Renal pelvis (tissue), 12 donors: ENCODE measurements at places on chromosomes 6 and 20. TPM values are rescaled to one million over a fixed set of nuclear protein-coding genes. Genes with fewer than 3 reads are reported as not detected.
A peak's percentile ranks its signal among the peaks of the same experiment; 100 is the strongest.

DNA sequence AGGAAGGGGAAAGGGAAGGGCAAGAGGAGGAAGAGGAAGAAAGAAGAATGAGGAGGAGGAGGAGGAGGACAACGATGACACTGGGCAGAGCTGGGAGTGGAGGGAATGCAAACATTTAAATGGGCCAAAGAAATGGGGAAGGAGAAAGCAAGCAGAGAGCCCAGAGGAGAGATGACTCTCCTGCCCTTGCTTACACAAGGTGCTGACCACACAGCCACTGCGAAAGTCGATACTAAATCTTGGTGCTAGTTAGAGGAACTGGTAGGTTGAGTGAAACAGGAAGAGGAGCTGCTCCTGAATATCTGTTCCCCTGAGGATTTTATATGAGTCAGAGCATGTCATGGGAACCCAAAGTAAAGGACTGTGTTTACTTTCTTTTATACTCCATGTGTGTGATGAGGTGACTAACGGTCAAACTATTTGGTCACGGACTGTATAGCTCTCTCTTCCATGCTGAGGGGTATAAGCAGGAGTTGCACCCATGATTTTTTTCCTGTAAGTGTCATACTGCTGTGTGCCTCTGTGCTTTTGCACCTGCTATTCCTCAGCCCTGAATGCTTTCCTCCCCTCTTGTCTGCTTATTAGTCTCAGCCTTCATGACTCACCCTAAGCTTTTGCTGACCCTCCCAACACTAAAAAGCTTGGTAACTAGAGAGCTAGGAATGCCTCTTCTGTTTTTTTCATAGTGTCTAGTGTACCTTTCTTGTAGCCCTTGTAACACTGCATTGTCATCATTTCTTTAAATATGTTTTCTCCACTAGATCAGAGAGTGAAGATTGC, 9.5 kb upstream of the PAQR8 start:
- DNase-seq: no peak

- no peak for DNase-seq
Observed at GRCh38 chr6:110710115-110710514, 105.2 kb downstream of the CDK19 start.

- no peak for DNase-seq
Observed at GRCh38 chr6:43707269-43707668, 19.7 kb upstream of the MRPS18A start.

- no peak for DNase-seq
Observed at GRCh38 chr20:20203784-20204183, 151.5 kb downstream of the CFAP61 start.

GRCh38 chr6:12092762-12093161, 80.7 kb downstream of the HIVEP1 start:
- DNase-seq: no peak

- peak; percentile 75 for DNase-seq
Observed at GRCh38 chr6:13422681-13423221, 64.6 kb downstream of the GFOD1 start.

GRCh38 chr6:129273161-129273560, 390.2 kb downstream of the LAMA2 start:
- DNase-seq: no peak

- no peak for DNase-seq
Observed at GRCh38 chr20:59804871-59805665, 128.4 kb downstream of the SYCP2 start.

GRCh38 chr20:36273414-36274180, 32.5 kb upstream of the DLGAP4 start:
- no peak for DNase-seq

- no peak for DNase-seq
Observed at GRCh38 chr6:134230087-134230700, 87.7 kb downstream of the SGK1 start.

DNA sequence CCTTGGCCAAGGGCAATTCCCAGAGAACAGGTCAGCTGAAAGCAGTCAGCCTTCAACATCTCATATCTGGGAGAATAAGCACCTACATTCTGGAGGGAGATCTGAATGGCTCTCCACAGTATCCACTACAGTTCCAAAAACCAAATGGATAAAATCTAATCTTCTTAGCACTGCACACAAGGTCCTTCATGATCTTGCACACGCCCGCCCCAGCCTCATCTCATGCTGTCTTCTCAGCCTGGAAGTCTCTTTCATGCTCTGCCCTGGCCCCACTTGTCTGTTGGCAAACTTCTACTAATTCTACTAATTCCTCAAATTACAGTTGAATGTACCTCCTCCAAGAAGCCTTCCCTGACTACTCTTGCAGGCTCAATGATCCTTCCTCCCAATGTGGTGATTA, 1.8 kb upstream of the TTBK1 start:
- DNase-seq: no peak

GRCh38 chr20:46399401-46399800, 7.0 kb downstream of the ELMO2 start:
- DNase-seq: no peak

- DNase-seq: no peak
Observed at GRCh38 chr6:42420741-42421140, 31.0 kb downstream of the TRERF1 start.

DNA sequence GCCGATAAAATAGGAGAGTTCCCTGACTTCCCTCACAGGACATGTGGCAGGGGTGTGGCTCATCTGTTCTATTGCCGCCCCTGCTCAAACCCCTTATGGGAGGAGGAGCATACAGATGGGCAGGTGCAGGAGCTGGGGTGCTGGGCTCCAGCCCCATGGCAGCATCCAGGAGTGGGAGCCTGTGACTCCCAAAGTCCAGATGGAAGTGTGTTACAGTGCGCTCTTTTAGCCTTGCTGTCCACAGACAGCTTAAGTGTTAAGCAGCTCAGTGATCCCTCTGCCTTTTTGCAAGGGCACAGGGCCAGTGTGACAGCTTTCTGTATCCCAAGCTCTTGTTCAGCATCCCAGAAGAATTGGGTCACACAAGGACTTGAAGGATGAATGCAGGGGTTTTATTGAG, 212.3 kb upstream of the MYLIP start:
- no peak for DNase-seq

DNA sequence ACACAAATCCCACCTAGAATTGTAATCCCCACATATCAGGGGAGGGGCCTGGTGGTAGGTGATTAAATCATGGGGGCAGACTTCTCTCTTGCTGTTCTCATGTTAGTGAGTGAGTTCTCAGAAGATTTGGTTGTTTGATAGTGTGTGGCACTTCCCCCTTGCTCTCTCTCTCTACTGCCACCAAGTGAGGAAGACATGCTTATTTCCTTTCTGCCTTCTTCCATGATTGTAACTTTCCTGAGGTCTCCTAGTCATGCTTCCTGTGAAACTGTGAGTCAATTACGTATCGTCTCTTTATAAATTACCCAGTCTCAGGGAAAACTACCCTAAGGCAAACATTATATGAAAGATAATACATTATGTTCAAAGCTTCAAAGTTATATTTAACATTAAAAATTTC, 1297.5 kb upstream of the CITED2 start:
- DNase-seq: no peak

GRCh38 chr20:36472637-36473090, 68.7 kb upstream of the MYL9 start:
- no peak for DNase-seq

GRCh38 chr20:54268941-54269340, 61.1 kb downstream of the PFDN4 start:
- no peak for DNase-seq

DNA sequence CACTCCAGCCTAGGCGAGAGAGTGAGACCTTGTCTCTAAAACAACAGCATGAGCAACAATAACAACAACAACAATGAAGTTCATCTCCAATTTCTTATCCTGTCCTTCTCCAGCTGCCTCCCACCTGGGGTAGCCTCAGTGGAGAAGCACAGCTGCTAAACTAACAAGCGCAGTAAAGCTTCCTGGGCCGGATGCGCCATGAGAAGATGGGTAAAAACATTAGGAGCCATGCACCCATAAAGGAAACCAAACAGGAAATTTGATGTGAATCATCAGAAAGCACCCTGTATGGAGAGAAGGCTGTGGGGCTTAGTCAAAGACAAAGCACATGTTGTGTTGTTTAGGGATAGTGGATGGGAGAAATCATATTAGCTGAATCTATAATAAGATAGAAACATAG, 61.1 kb upstream of the CCN6 start:
- no peak for DNase-seq

- no peak for DNase-seq
Observed at GRCh38 chr20:37408302-37409193, 62.6 kb downstream of the SRC start.

DNA sequence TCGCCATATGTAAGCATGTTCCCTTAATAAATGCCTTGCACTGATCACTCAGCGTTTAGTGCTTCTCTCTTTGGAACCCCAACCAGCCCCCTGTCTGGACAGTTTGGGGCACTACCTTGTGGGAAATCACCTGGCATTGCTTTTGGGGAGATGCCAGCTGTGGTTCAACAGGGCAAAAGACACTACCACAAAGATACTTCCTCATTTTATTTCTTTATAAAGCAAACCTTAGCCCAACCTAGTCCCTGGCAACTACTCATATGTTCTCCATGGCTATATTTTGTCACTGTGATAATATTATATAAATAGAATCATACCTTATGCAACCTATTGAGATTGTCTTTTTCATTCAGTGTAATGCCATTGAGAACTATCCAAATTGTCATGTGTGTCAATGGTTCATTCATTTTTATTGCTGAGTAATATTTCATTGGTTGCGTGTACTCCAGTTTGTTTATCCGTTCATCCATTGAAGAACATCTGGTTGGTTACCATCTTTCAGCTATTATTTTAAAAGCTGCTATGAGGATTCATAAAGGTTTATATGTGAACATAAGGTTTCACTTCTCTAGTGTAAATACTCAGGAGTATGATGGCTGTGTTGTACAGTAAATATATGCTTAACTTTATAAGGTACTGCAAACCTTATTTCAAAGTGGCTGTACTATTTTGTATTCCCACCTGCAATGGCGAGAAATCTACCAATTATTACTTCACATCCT, 114.8 kb downstream of the MOXD1 start:
- DNase-seq: no peak

- no peak for DNase-seq
Observed at GRCh38 chr6:163994566-163994965, 580.0 kb downstream of the QKI start.

GRCh38 chr20:22568872-22569344, 15.5 kb downstream of the FOXA2 start:
- DNase-seq: no peak

- DNase-seq: no peak
Observed at GRCh38 chr6:73525546-73526330, 4.9 kb upstream of the EEF1A1 start.

DNA sequence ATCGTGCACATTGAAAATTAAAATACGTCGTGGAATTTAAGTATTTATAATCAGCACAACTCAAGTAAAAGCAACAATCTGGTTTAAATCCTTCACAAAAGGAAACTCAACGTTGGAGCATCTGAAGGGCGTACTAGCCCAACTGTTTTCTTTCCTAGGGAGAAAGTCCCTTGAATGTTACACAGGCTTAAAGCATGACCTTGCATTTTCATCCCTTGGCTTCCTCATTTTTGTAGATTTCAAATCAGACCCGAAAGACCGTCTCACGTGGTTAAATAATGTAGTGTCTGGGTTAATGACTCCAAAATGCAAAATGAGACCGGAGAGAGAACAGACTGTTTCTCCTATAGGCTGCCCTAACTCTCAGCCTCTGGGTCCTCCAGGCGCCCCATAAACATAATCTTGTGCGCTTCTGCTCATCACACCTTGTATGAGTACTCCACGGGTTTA, 249.2 kb upstream of the RREB1 start:
- no peak for DNase-seq

GRCh38 chr6:81722506-81723223, 29.8 kb downstream of the TENT5A start:
- no peak for DNase-seq

GRCh38 chr20:36908603-36909002, 32.7 kb downstream of the TLDC2 start:
- peak; percentile 37 for DNase-seq

DNA sequence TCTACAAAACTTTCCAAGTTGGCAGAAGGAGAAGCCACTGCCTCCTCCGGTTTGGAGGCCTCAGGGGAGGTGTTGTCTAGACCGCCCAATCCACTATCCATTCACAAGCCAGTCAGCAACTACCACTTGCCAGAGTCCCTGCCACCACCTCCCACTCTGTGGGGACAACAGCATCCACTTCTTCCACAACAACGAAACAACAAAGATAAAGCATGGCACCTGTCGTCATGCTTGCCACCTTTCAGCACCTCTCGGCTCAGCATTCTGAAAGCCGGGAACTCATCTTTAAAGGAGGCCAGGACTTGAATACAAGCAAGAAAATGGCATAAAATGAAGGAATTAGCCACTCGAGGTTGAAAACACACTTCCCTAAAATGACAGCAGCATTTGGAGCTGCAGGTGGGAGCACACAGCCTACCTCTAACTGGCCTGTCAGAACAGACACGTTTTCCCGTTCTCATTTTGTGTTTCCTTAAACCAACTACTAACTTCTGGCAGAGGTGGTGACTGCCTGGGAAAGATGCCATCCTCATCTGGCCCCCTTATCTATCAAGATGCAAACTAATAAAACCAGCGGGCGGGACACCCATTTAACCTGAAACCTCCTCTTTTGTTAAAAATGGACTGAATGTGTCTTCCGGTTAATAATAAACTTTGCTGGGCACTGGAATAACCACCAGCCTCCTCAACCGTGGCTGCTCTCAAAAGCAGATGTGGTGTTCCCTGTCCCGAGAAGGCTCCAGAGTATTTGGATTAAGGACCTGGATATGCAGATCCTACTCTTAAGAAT, 21.7 kb downstream of the YTHDF1 start:
- DNase-seq: no peak

DNA sequence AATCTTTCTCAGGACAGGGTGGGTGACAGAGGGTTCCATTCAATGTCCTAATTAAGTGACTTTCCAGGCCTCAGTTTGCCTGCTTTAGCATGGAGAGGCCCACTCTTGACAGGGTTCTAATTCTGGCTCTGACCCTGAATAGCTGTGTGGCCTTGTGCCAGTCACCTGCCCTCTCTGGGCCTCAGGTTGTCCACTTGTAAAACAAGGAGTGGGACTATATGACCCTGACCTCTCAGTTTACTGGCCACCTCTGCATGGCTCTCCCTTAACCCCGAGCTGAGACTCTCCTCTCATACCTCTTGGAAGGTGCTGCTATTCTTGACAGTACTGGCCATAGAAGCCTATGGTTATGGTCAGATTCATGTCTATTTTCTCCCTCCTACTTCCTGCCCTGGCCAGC, 44.1 kb upstream of the MLN start:
- no peak for DNase-seq

GRCh38 chr20:47205577-47206123, 150.8 kb downstream of the ZMYND8 start:
- DNase-seq: peak; percentile 19

Gene BMP7
- polyA plus RNA-seq: 101 TPM

Gene TMC2
- 0.31 TPM for polyA plus RNA-seq

Gene EFCAB8
- 0.09 TPM for polyA plus RNA-seq

Gene OR2H2
- polyA plus RNA-seq: 0.13 TPM

Gene CTAGE9
- polyA plus RNA-seq: not detected

Gene C20orf141
- polyA plus RNA-seq: not detected

Gene ASIP
- polyA plus RNA-seq: 0.76 TPM

Gene TFAP2A
- polyA plus RNA-seq: 39.8 TPM

Gene METTL24
- 13.6 TPM for polyA plus RNA-seq

Gene STMND1
- 0.19 TPM for polyA plus RNA-seq

Gene GABRR1
- 1.6 TPM for polyA plus RNA-seq

Gene PDE10A
- 24.4 TPM for polyA plus RNA-seq

Gene MAD2L1BP
- polyA plus RNA-seq: 26.0 TPM

Gene MROH8
- polyA plus RNA-seq: 8.0 TPM

Gene IMPG1
- 4.2 TPM for polyA plus RNA-seq

Gene CCDC170
- 2.7 TPM for polyA plus RNA-seq

Gene MEI4
- polyA plus RNA-seq: 1.6 TPM
